ENCODE measurements at places on chromosomes 13 and 19. TPM values are rescaled to one million over a fixed set of nuclear protein-coding genes. Genes with fewer than 3 reads are reported as not detected.

DACT3 gene
- 0.66 TPM for polyA plus RNA-seq

ZNF841 gene
- polyA plus RNA-seq: 4.3 TPM

PSPN gene
- 0.78 TPM for polyA plus RNA-seq

CRLF1 gene
- polyA plus RNA-seq: 28.4 TPM

HSD17B14 gene
- polyA plus RNA-seq: 0.66 TPM

LYPD3 gene
- 0.26 TPM for polyA plus RNA-seq

IL11 gene
- polyA plus RNA-seq: not detected

SULT2A1 gene
- not detected for polyA plus RNA-seq

CILP2 gene
- 0.03 TPM for polyA plus RNA-seq

NTN5 gene
- polyA plus RNA-seq: not detected
